ENCODE measurements at places on chromosomes 7 and 10.

- peak; percentile 59 for DNase-seq
Observed at GRCh38 chr10:98425511-98426352, 10.8 kb upstream of the PYROXD2 start.

- peak; percentile 22 for DNase-seq
Observed at GRCh38 chr10:95655571-95656290, 780 bp downstream of the ALDH18A1 start.

DNA sequence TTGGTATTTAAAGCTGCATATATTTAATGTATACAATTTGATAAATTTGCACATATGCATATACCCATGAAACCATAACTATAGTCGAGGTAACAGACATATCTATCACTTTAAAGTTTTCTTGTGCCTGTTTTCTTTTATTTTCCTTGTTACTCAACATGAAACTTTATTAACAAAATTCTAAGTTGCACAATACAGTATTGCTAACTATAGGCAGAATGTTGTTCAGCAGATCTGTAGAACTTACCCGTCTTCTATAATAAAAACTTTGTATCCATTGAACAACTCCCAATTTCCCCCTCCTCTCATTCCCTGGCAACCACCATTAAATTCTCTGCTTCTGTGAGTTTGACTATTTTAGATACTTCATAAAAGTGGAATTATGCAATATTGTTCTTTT lies 404.6 kb upstream of the KCND2 start:
- no peak for DNase-seq

- no peak for DNase-seq
Observed at GRCh38 chr10:31147210-31147608, 115.5 kb upstream of the ZNF438 start.

DNA sequence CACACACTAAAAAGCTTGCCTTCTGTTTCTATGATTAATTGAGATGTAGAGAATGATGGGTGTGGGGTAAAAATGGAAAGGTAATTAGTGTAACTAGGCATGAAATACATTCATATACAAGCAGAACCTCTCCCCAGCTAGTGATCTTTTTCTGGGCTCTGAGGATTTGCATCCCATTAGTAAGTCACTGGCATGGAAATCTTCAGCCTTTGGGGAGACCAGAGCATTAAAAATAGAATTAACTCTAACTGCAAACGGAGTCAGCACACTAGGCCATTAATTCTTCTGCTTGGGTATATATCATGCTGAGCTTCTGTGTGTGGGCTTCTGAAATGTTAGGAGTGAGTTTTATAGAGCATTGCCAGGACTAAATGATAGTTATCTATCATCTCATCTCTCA lies 128.9 kb downstream of the HDAC9 start:
- no peak for DNase-seq

- DNase-seq = peak; percentile 10
Observed at GRCh38 chr10:99297033-99297432, 32.1 kb upstream of the CNNM1 start.

- DNase-seq = no peak
Observed at GRCh38 chr7:40836218-40836617, 701.4 kb downstream of the SUGCT start.

DNA sequence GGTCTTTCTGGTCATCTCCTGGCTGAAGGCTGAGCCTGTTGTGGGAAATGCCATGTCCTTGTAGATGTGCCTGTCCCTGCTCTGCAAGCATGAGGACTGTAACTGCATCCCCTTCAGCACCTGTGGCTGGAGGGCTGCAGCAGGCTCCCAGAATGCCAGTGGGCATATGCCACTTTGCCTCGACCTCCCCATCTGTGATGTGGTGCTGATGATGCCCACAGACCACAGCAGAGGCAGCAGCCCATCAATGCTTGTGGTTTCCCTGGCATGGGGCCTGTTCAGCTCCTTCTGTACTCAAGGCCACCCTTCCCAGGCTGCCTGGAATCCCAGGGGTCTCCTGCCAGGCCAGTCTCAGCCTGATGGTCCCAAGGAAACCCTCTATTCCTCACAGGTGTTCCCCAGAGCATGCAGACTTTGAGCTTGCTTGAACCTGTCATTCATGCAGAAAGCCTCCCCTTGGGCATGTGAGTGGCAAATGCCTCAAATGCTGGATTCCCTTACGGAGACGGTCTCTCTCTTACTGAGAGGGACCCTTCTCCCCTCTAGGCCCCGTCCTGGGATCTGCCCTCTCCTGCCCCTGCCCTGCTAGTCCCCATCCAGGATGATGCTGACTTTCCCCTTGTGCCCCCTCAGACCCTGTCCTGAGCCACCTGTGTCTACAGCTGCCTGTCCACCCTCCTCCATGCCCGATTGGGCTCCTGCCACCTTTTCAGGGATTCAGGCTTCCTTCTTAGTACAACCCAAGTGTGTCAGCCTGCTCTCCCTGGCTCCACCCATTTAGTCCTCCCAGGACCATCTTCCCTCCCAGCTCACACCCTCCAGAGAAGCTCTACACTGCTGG lies 50.9 kb upstream of the ANTXRL start:
- DNase-seq = no peak

GRCh38 chr7:149742075-149742701 lies 31.2 kb downstream of the ZNF467 start:
- DNase-seq = peak; percentile 81

DNA sequence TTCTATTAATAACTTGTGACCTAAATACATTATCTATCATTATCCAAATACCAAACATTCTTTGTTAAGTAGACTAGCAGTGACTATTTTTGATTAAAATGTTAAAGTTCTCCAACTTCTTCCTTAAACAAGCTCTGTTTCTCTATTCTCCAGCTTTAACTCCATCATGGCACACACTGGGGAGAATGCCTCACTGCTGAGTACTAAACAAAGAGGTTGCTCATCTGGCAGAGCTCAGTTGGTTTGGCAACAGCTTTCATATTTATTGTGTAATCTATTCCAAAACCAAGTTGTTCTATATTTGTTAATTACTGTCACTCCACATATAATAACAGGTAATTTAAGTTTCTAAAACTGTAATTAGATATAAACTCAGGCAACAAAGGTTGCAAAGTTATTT lies 89.6 kb downstream of the USP6NL start:
- no peak for DNase-seq

DNA sequence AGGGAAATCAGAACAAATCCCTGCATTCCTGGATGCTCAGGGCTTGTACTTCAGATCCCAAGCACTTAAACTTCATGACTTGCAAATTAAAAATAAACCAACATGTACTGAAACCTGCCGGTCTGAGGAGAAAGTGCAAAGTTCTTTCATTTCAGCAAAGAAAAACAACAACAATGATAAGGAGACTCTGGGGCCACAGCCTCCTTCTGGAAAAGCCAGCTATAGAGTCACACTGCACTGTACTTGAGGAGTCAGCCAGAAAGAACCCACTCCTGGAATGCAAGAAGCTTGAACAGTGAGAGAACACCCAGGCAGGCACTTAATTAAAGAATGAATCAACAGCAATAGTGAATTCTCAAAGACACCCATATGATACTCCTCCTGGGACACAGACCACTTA lies 49.7 kb upstream of the TM9SF3 start:
- DNase-seq = no peak

DNA sequence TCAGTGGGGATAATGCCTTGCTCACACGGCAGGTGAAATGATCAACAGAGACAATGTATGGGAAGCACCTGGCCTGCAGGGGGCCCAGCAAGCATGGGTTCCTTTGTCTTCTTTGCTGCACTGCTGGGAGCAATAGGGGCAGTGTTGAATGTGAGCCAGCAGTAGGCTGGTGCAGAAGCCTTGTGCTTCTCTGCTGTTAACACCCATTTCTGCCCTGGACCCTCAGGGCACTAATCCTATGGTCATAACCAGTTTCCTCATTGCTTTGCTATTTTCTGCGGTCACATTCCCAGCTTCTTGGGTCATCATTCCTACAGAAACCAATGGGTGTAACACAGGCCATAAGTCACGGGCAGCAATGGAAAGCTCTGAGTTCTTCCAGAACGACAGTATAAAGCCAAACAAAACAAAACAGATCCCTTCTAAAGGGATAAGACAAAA lies 10.9 kb upstream of the LGI1 start:
- DNase-seq = peak; percentile 11

GRCh38 chr10:112857493-112857892 lies 92.6 kb upstream of the TCF7L2 start:
- no peak for DNase-seq

DNA sequence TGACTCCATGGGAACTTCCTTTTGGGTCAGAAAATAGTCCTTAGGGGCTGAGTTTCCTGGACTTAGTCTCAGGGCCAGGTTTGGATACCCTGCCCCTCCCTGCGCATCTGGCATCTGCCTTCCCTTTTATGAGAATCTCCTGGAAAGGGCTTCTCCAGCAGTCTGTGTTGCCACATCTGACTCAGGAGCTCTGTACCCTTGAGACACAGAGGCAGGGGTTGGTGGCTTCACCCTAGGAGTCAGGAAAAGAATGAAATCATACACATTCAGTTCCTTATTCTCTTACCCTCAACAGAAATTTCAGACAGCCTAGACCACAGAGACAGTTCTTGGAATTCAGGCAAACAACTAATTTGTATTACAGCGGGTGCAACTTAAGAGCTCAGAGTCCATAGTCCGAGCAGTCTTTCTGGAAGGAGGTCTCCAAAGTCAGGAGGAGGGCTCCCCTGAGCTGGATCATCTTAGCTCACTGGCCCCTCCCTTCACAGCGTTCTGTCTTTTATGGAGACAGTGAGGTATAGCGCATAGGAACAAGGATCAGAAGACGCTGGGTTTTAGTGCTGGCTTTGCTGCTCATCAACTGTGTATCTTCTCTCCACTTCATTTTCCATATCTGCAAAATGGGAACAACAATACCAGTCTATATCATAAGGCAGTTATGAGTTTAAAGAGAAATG lies 3.0 kb upstream of the PLAU start:
- DNase-seq = no peak

DNA sequence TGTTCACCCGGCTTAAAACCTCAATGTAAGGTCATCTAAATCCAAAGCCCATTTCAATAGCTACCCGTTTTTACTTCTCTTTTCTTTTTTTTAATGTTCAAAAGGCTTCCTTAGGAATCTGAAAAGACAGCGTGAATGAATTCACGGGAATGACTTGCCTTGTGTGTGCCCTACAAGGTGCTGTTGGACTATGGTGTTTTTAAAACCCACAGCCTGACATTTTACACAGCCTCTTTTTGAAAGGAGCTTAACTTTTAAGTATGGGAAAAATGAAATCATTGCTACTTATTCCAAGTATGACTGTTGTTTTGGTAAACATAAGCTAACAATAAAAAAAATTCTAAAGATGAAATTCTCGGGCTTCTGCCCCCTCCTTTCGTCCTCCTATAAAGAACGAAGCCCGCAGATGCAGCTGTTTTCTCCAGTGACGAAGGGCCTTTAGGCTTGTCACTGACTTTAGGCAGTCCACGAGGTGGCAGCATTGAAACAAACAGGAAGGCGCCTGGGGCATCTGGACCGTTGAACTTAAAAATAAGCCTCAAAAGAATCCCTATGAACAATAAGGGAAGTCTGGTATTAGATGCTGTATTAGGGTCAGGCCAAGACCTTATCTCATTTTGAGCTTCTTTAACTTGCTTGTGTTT lies 141.3 kb downstream of the NRP1 start:
- peak; percentile 79 for DNase-seq

- DNase-seq = no peak
Observed at GRCh38 chr10:28276384-28276783, 26.5 kb downstream of the MPP7 start.

DNA sequence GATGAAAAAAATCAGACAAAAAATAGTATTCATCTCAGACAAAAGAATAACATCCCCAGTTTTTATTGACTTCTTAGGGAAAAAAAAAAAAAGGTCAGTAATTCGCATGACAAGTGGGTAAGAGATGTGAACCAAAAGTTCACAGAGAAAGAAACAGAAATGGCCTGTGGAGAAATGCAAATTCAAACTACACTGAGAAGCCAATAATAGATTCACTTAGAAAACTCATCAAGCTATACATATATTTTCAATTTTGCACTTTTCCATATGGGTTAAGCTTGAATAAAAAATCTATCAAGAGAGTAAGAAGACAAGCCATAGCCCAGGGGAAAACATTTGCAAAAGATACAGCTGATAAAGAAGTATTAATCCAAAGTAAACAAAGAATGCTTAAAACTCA lies 28.0 kb downstream of the HERC4 start:
- no peak for DNase-seq

- DNase-seq = no peak
Observed at GRCh38 chr7:157402388-157402703, 65.5 kb downstream of the DNAJB6 start.

DNA sequence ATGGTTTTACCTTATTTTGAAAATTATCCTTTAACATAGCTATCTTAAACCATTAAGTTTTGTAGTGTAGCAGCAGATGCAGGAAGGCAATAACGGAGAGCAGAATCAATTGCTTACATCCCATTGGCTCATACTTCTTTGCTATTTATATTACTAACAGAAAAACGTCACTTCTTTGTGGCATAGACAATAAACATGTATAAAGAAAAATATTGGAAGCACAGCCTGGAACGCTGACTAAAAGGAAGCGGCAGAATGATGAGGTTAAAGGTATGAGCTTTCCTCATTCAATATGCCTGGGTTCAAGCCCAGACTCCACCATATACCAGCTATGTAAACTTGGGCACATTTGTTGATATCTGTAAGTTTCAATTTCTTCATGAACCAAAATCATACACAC lies 24.0 kb upstream of the BMPER start:
- no peak for DNase-seq

Data from BE2C (cell line).